ENCODE measurements at places on chromosomes 6 and 20.

DNA sequence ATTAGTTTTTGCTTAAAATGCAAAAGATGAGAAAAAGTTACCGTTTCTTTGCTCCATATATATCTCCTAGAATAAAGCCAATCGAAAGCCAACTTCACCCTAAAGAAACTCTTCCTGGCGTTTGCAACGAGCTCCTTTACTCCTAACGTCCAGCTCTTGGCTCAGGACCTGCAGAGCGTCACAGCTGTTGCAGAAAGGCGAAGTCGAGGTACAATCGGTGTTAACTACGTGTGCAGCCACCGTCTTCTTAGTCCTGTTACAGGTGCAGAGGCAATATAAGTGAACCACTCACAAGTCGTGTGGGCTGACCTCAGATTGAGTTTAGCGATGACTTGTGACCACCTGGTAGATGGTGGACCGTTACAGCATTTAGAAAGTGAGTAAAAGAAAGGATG is 113.1 kb downstream of the TRIM27 start:
- DNase-seq = no peak

GRCh38 chr6:39048481-39049399 is at the start of gene GLP1R:
TSS of gene GLP1R (plus strand) at chr6:39048781. CDS start at chr6:39048841, 60 bp downstream.
- DNase-seq = no peak

GRCh38 chr6:166809721-166810120 is 146.6 kb downstream of the RNASET2 start:
- DNase-seq = no peak

- no peak for DNase-seq
Observed at GRCh38 chr20:52251827-52252226, 60.2 kb upstream of the ZFP64 start.

GRCh38 chr6:11911538-11911937 is 100.6 kb upstream of the HIVEP1 start:
- DNase-seq = no peak

GRCh38 chr6:155454008-155454407 is 1.6 kb downstream of the NOX3 start:
- DNase-seq = no peak

DNA sequence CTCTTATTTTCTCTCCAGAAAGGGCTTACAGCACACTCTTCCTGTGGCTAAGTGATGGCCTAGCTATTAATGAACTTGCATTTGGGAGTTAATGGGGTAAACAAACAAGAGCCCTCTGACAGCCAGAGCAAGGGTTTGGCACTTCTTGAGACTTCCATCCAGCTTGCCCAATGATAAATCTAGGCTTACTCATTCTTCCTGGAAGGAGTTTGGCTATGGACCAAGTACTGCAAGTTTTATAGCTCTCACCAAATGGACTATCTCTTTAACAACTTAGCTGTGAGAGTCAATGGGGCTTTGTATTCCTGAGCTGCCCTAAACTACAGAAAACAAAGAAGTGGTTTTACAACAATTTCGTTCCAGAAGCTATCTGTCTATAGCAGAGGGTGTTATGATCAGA is 16.7 kb upstream of the PI3 start:
- DNase-seq = no peak

- DNase-seq = peak; percentile 29
Observed at GRCh38 chr6:3644739-3645012, 106.8 kb downstream of the PXDC1 start.

GRCh38 chr6:91813641-91814040 is 1226.8 kb upstream of the MAP3K7 start:
- DNase-seq = no peak

GRCh38 chr6:14791526-14791925 is 454.3 kb upstream of the JARID2 start:
- DNase-seq = no peak

GRCh38 chr6:84581494-84582259 is 182.7 kb downstream of the TBX18 start:
- no peak for DNase-seq

DNA sequence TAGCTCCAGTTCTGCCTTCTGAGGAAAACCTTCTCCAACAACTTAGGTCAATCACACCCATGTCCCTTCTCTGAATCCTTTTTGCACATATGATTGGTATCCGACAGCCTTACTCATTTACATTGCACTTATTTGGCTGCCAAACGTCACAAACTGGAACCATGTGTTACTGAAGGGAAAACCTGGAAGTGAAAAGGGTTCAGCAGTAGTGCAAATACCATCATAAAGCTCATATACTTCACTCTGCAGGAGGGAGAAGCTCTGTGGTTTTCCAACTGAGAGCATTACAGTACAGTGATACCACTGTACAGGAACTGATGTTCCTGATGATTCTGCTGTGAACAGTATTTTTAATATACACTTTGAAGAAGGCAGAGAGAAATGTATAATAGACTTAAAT is 87.8 kb downstream of the SLC16A10 start:
- no peak for DNase-seq

DNA sequence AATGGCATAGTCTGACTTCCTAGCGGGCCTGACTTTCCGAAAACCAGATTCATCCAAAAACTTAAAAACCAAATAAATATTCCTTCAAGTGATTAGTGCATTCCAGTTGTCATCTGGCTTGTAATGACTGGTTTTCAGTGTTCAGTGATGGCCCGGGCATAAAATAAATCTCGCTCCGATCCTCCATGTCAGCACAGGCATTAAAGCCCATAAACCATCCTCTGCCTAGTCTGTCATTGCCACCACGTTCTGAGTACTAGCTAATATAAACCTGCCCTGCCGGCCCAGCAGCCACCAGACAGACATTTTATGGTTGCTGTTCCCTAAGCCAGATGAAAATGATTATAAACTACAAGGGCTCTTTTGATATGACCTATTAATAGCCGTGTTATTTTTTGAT is 232.3 kb upstream of the GMDS start:
- DNase-seq = no peak

- DNase-seq = no peak
Observed at GRCh38 chr6:66094615-66095014, 387.6 kb upstream of the EYS start.

GRCh38 chr20:21033817-21034216 is 72.3 kb downstream of the LINC00237 start:
- DNase-seq = no peak

DNA sequence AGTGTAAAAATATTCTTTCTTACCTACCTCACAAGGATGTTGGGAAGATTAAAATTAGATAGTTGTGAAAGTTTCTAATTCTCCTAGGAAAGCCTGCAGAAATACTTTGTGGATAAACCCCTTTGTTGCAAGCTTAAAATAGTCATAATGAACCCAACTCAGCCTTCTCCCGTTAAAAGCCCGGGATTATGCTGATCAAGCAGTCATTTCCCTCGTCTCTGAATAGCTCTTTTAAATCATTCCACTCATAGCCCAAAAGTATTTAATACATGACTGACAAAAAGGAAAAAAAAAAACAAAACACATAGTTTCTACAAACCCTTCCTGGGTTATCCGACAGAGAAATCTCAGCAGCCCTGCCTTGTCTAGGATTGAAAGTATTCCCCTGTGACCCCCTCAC is 10.9 kb upstream of the METTL24 start:
- no peak for DNase-seq

GRCh38 chr6:151140767-151141166 is 99.0 kb upstream of the AKAP12 start:
- DNase-seq = no peak

DNA sequence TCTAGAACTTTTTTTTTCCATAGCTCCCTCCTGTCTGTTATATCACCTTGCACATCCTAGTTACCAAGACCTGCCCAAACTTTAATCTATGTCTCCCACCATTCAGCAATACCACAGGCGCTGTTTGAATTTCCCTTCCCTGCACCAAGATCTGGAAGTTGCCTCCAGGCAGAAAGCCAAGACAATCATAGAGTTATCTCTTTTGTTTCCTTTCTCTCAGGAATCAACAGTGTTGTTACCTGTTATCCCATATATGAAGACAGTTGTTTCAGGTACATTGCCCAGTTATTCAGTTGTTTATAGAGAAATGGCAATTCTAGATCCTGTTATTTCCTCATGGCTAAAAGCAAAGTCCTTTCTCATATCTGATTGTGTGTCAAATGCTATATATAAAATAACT is 63.2 kb downstream of the PDSS2 start:
- DNase-seq = no peak

DNA sequence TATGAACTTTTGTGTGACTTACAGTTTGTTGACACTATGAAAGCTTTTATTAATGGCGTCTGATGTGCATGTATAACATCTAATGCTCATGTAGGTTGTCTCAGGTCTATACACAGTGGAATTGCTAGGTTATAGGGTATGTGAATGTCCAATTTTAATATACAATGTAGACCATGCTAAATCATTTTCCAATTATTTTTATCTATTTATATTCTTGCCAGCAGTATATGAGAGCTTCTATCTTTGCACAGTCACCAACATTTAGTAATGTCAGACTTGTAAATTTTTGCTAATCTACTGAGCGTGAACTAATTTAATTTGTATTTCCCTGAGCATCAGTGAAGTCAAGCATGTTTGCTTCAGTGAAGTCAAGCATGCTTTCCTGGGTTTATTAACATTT is 64.4 kb downstream of the TPD52L1 start:
- DNase-seq = no peak

- DNase-seq = no peak
Observed at GRCh38 chr6:39197922-39198500, 31.3 kb downstream of the KCNK5 start.

GRCh38 chr20:58989196-58989595 is 8.1 kb downstream of the NELFCD start:
- no peak for DNase-seq

DNA sequence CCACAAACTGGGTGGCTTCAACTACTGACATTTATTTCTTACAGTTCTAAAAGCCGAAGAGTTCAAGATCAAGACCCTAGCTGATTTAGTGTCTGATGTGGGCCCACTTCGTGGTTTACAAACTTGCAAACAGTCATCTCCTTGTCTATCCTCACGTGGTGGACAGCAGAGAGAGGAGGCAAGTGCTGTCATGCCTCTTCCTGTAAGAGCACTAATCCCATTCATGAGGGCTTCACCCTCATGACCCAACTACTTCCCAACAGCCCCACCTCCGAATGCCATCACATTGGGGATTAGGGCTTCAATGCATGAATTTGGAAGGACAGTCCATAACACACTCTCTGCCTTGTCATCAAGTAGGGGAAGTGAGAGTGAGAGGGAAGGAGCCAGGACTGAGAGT is 15.6 kb upstream of the ISM1 start:
- no peak for DNase-seq

- DNase-seq = no peak
Observed at GRCh38 chr6:126886106-126886505, 232.4 kb upstream of the RSPO3 start.

GRCh38 chr6:120876424-120876823 is 457.9 kb downstream of the TBC1D32 start:
- DNase-seq = no peak

DNA sequence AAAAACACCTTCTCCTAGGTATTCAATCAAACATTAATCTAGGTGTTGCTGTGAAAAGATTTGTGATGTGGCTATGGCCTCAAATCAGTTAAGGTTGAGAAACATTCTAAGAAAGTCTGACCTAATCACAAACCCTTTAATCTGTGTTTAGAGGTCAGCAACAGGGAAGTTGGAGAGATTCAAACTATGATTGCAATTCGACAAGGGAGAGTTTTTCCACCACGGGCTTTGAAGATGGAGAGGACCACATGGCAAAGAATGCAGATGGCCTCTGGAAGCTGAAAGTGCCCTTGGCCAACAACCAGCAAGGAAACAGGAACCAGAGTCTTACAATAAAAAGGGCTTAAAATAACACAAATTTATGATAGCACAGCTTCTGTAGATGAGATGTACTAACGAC is 29.6 kb upstream of the LGSN start:
- DNase-seq = no peak

DNA sequence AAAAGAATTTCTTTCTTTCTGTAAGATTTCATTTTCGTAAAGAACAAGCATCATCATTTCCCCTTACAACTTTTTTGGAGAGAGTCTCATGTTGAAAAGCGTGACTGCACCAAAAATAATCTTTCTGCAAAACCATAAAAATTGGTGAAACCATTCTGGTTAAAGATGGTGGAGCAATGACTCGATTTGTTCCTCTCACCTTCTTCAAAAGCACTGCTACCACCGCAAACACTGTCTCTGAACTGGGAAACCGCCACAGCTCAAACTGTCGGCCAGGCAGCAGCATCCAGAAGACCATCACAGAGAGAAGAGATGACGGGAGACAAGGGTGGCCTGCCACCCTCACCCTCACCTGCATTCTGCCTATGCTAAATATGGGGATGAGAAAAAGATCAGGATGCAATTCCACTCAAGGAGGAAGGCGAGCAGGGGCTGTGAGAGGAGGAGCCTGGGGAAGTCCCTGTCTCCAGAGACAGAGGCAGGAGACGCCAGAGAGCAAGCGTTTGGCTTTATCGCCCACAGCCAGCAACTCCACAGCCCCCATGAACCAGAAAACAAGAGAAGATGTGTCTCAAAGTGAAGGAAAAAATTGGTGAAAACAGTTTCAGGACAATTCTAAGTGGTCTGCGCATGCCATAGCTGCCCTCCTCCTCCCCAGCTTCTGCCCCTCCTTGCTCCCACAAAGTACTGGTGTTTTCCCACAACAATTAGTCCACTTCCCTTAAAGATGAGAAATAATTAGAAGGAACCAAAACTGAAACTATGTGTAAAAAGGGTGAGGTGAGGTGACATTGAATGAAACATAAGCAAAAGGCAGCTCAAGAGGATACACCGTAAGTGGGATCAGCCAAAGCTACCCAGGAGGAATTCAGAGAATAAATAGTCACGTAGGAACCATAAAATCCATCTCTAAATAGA is 255.5 kb downstream of the KIF16B start:
- DNase-seq = no peak

GRCh38 chr6:100946711-100947110 is 65.6 kb upstream of the ASCC3 start:
- no peak for DNase-seq

GRCh38 chr6:43723737-43724295 is 36.2 kb upstream of the MRPS18A start:
- DNase-seq = no peak

DNA sequence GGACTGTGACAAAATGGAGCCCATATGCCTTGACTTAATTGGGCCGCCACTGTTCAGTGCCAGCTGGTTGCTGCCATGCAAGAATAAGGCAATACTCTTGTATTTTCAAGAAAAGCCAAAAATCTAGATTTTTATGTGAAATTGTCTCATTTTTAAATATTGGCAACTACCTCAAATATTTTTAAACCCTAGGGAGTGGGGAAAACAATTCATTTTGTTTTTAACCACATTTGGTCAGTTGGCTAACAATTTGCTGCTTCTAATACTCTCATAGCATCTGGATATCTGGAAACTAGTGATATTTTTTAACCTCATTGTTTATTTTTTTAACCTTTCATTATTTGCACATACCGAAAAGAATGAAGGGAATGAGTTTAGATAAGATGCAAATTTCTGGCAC is 91.0 kb downstream of the EYA2 start:
- no peak for DNase-seq

GRCh38 chr6:106147476-106147875 is 61.3 kb downstream of the PRDM1 start:
- DNase-seq = no peak

GRCh38 chr20:5612581-5613301 is 137.5 kb upstream of the SHLD1 start:
- DNase-seq = no peak

All from type B pancreatic cell (in vitro differentiated cells).